GM23338 (cell line): ENCODE measurements at places on chromosomes 6 and 20.

DNA sequence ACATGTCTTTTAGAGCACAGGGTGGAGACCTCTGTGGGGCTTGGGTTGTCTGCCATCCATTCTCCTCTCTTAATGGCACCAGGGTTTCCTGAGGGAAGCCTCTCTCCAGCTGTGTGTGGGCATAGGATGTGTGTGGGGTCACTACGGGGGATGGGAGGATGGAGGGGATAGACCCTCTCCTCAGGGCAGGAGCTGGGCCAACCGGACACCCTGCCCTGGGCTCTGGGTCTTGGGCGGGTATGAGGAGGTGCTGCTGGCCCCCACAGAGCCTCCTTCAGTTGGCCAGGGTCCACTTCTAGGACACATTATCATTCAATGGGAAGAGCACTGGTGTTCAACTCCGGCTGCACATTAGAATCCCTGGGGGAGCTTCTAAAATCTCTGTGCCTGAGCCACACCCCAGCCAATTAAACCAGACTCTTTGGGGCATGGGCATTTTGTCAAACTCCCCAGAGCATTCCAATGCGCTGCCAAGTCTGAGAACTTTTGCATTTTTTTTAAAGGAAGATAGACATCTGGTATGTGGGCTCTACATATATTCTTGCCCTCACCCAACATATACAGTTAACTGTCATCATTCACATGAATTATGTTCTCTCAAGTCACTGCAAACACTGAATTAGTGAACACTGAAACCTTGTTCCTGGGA lies 38.5 kb downstream of the TRAM2 start:
- DNase-seq, result no peak

DNA sequence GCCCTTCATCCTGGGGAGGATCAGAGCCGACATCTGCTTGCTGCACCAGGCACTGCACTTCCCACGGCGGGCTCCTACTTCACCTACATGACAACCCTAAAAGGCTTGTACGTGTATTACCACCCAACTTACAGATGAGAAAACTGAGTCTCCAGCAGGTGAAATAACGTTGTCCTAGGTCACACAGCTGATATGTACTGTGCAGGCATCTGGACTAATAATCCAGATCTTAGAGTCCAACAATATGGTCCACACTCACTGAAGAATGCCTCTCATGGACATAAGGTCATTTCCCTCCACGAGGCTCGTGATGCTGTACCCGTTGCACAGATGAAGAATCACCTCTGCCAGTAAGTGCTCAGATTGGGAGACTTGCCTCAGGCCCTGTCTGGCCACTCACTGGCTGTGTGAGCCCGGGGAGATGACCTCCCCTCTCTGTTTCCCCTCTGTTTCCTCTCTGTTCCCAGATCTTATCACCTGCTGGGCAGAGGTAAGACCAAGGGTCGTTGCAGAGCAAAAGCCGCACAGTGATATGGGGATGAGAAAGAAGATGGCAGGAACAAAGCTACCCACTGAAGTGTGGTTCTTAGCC lies 32.1 kb downstream of the TGM2 start:
- no peak for DNase-seq

- no peak for DNase-seq
Observed at GRCh38 chr6:119960456-119960855, 610.9 kb upstream of the MAN1A1 start.

DNA sequence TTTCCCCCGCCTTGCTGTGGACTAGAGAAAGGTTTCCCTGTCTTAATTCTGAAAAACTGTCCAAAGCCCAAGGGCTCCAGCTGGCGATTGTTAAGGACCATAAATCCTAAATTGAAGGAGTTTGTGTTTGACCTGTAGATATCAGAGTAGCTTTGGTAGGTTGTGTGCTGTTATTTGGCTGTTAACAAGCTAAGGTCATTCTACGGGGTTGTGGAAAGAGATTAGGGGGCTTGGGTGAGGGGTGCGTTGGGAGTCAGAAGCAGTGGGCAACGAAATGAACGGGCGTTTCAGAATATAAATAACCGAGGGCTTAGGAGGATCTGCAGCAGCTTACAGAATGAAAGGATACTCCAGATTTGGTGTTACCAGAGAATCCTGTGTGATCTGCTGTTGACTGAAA lies 32.6 kb upstream of the BTN3A2 start:
- no peak for DNase-seq

- no peak for DNase-seq
Observed at GRCh38 chr20:39705032-39705431, 742.9 kb downstream of the DHX35 start.

DNA sequence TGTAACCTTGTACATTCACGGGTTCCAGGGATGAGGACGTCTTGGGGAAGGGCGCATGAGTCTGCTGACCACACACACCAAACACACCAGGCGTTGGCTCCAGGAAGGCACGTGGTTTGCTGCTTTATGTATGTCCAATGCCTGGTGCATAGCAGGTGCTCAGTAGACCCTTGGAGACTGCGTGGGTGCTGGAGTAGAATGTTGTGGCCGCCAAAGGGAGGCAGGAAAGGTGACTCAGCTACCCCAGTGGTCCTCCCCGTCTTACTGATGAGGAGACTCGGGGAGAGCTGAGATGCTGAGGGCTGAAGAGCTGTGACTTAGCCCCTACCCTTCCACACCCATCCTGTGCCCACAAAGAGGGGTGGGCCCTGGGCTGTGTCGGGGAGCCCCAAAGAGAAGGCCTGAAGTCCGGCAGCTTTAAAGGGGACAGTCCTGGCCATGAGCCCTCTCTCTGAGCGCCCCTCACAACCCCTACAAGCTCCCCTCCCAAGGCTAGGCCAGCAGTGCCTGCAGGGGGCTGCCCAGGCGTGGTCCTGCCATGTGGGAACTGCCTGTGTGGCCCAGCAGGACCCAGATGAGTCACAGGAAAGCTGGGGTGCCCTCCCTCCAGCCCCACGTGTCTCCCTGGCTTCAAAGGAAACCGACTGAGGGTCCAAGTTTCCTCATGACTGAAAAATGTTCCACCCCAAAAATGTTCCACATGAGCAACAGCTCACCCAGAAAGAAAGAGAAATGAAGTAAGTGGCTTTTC lies 28.0 kb upstream of the PTGIS start:
- DNase-seq, result no peak

- no peak for DNase-seq
Observed at GRCh38 chr6:124443541-124443940, 518.7 kb upstream of the RNF217 start.

GRCh38 chr6:2502096-2502997 lies 248.4 kb downstream of the MYLK4 start:
- DNase-seq, result peak; percentile 18

- DNase-seq, result no peak
Observed at GRCh38 chr20:48194583-48194982, 409.3 kb upstream of the SULF2 start.
